NCI-H748 treated with DMSO at 0.1 percent for 48 hours (cell line): ENCODE measurements at places on chromosomes 13 and 19.

GRCh38 chr13:113110048-113110851 is 4.7 kb downstream of the F7 start:
- DNase-seq, result no peak

DNA sequence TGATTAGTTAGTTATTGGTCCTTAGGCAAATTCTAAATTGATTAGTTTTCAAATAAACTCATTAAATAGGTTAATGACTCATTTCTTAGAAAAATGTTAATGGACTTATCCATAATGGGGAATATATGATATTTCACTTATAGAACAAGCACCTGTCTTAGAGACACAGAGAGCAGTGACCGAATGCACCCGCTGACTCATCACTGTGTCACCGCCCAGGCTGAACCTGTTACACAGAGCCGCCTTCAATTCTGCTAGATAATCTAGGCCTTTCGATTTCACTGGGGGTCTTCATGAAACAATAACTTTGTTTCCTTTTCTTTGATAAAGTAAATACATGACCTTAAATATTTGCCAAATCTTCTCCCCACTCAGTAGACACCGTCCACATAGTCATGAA is 13.1 kb downstream of the IRS2 start:
- DNase-seq, result no peak

DNA sequence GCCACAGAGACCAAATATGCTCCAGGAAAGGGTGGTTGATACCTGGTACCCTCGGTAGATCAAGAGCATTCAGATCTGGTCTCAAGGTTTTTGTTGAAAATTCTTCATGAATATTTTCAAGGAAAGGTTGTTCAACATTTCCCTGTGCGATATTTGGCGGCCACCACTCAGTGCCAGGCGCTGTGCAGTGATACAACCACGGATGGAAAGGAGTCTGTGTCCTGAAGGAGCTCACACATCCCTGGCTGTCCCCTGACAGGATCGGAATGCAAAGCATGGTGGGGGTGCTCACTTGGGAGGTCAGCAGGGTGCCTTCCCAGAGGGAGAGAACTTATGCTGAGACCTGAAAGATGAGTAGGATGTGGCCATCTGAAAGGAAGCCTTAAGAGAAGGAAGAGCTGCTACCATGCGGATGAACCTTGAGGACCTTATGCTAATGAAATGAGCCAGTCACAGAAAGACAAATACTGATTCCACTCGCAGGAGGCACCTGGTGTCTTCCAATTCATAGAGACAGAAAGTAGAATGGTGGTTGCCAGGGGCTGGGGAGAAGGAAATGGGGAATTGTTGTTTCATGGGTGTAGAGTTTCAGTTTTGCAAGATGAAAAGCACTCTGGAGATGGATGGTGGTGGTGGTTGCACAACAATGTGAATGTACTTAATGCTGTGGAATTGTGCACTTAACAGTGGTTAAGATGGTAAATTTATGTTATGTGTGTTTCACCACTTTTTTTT is 41.6 kb downstream of the HSPH1 start:
- DNase-seq, result peak; percentile 87

- DNase-seq, result no peak
Measured at GRCh38 chr19:6476155-6476895, 5.3 kb downstream of the DENND1C start.

DNA sequence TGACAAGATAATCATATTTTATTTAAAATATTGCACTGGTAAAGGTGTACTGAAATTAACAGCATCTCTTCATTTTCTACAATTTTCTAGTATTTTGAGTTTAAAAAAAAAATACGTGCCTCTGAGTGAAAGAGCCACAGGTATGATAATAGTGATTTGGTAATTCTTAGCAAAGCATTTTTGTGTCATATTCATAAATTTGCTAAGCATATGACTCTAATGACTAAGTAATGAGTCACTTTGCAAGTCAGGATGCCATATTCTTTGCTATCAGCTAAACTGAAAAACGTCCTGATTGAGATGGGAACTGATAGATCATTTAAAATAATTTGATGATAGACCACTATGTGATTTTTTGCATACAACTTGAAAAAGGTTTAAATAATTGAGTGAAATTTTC is 136.1 kb upstream of the IRS2 start:
- no peak for DNase-seq

DNA sequence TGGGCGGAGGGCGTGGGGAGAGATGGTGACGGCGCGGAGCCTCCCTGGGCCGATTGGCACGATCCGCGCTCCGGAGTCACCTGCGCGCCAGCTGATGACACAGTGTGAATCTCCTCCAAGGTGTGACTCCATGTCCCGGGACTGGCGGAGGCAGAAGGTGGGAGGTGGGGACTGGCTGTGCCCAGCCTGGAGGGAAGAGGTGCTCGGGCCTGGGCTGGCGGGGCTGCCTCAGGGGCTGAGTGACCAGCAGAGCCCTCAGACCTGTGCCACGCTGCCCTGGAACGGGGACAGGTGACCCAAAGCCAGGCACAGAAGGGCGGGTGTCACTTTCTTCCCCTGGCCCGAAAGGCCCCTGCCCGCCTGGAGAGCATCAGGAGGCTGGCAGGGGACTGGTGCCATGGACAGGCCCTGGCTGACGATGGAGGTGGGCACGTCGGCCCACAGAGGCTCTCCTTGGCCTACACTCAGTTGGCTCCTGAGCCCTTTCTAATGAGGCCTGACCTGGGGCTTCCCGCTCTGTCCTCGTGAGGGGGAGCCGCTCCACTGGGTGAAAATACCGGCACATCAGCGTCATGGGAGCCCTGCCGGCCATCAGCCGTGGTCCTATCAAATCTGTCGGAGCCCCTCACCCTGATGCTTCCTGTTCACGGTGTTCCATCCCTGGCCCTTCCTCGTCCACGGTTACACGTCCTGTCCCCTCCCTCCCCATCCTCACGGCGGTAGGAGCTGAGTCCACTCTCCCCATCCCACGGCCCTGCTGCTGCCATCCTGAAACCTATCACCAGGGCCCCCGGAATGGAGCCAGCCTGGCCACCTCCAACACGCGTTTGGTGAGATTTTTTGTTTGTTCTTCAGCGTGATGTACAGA is 75.6 kb downstream of the SPACA7 start:
- DNase-seq, result no peak

- DNase-seq, result no peak
Measured at GRCh38 chr13:51292000-51292565, 47.4 kb upstream of the SERPINE3 start.

- no peak for DNase-seq
Measured at GRCh38 chr19:18220632-18221275, 5.5 kb downstream of the PDE4C start.

GRCh38 chr19:8566855-8567254 is 10.4 kb downstream of the MYO1F start:
- DNase-seq, result no peak

DNA sequence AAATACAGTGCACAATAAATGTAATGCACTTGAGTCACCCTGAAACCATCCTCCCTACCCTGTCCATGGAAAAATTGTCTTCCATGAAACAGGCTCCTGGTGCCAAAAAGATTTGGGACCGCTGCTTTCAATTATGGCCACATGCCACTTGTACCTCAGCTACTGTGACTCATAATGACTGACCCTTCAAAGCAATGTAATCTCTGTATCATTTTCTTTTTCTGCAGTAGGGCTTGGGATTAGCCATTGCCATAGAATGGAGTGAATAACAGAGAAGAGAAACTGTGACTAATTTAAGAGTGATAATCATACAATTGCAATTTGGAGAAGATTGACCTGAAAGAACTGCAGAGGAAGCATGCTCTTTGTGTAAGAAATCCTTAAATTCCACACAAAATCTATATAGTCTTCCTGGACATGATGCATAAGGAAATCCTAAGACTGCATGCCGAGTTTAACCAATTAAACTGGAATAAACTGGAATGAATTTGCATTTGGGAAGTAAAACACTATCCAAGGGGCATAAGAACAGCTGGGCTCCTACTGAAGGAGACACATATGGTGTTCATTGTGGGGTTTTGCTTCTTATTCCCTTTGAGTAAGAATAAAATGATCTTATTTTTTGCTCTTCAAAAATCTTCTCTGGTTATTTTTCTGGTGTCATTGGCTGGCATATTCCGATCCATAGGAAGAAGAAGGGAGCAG is 59.5 kb upstream of the SLC7A1 start:
- no peak for DNase-seq

DNA sequence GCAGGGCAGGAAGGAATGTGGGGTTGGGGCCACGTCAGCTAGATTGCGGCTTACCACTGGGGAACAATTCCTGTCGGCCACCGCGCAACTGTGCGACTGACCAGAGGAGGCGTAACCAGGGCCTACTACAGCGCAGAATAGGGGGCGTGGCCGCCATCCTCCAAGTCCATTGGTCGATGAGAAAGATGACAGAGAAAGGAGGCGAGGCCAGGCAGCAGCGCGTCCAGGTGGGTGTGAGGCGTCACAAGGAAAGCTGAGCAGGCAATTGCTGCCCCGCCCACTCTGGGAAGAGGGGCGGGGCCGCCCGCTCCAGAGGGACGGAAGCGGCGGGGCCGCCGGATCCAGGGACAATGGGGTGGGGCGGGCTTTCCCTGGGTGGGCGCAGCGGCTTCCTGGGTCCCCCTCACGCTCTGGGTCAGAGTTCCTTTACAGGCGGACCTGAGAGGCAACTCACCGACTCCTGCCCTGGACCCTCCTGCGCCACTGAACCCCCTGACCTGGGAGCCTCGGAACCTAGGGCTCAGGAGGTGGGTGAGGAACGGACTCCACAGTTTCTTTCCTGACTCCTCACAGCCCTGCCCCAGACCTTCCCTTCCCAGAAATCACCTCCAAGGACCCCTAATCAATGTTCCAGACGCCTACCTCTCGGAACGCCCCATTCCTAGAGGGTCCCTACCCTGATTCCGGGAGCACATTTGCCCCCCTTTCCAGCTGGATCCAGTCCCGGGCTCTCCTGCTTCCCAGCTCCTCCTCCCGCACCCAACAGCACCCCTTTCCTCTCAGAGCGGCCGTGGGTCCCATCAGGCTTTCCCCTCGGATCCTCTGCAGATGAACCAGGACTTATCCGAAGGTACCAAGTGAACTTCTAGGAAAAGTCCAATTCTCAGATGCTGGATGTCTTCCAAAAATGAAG is 101.5 kb upstream of the ZNF492 start:
- no peak for DNase-seq

- no peak for DNase-seq
Measured at GRCh38 chr13:102771298-102772041, 2.1 kb downstream of the TEX30 start.

GRCh38 chr13:70579941-70580340 is 471.7 kb upstream of the KLHL1 start:
- no peak for DNase-seq

DNA sequence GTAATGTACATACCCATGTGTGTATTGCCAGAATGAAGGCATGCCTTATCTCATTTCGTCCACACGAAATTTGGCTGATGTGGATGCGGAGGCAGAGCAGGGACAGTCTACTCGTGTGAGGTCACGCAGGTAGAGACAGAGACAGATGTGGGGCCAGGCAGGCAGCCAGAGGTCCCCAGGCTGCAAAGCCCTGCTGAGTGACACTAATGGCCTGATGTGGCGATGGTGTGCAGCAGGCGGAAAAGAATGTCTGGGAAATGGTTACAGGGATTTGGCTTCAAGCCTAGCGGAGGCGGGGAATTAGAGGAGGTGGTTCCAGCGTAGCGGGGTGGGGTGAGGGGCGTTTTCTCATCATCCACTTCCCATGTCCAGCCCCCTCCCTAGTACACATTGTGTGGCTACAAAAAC is 4.2 kb upstream of the IZUMO2 start:
- DNase-seq, result no peak

- no peak for DNase-seq
Measured at GRCh38 chr19:49844138-49845095, 6.5 kb upstream of the PTOV1 start.

- no peak for DNase-seq
Measured at GRCh38 chr13:52926971-52927370, 78.5 kb upstream of the PCDH8 start.

DNA sequence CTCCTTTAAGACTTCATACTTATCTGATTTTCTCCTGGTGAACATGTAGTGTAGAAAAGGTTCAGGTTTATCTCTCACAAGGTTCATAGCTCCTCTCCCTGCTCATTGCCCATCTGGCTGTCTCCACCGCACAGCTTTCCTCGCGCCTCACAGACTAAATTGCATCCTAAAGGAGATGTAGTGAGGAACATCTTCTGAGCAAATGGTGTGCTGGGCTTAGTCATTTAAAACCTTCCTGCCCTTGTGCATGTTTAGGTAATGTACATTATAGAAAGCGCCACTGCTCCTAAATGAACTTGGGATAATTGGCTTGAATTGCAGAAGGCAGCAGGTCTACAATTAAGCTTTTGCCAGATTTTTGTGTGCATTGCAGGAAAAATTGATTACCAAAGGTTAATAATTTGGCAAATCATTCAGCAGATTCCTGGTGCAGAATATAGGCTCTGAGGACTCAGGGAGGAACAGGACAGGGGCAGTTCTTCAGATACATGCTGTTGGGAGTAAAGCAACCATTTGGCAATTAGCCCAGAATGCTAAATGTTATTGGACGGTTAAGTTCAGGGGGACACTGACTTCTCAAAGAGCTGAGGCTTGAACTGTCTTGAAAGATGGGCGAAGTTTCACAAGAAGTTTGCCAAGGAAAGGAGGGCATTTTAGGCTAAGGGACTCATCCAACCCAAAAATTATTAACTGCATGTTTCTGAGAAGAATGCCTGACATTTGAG is 108.4 kb upstream of the CLDN10 start:
- DNase-seq, result no peak

GRCh38 chr13:51041126-51041525 is 69.9 kb downstream of the C13orf42 start:
- no peak for DNase-seq
